ENCODE measurements at places on chromosomes 11 and 22.

GRCh38 chr11:59755701-59756557, 753 bp downstream of the STX3 start:
- DNase-seq, result peak; percentile 23

GRCh38 chr11:65382804-65383368, 440 bp upstream of the SLC25A45 start:
- DNase-seq, result no peak

DNA sequence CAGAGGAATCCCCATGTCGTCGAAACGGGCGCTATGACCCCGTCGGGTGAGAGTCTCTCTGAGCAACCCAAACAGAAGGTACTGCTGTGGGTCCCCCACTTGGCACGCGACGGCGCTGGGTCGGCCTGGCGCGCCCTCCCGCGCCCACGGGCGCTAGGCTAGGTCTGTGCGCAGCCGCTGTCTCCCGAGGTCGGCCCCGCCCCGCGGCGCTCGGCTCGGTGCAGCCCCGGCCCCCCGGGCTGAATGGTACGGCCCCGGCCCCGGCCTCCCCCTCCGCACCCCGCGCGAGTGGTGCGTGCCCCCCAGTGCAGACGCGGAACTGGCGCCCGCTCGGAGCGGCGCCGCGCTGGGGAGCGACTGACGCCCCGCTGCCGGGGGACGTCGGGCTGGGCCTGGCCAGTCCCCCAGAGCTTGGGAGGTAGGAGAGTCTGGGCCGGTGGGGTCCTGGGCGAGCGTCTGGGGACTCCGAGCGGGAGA, at the start of gene MADD:
MADD (plus strand) TSS at position 305 of the 477 bp plus-strand sequence.
- peak; percentile 89 for DNase-seq

- DNase-seq, result no peak
Measured at GRCh38 chr11:8043756-8044155, 37.3 kb upstream of the TUB start.

DNA sequence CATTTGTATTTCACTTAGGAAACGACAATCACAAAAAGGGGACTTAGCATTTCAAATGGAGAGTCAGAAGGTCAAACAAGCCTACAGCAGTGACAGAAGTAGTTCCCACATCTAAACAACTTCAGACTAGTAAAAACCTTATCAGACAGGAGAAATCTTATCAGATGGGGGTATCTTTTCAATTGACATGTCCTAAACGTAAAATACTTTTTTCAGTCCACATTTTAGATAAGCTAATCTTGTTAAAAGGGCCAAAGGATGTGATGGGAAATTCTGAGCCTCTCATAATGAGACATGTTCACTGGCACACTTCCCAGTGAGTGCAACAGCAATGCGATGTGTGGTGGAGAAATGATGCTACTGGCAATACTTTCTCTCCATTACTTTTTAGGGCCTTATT, 2.4 kb downstream of the MAPK1 start:
- DNase-seq, result peak; percentile 51

DNA sequence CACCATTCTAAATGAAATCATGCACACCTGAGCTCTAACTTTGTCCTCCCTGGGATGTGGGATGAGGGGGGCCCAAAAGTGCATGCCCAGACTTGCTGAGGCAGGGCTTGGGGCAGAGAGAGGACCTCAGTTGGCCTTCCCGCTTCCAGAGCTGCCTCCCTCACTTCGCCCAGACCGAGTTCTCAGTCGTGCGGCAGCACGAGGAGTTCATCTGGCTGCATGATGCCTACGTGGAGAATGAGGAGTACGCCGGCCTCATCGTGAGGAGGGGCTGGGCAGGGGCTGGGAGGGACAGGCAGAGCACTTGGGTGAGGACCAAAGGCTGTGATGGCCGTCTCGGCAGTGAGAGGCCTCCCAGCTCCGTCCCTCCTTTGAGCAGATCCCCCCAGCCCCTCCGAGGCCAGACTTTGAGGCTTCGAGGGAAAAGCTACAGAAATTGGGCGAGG, 8.2 kb downstream of the CFL1 start:
- DNase-seq, result no peak

- no peak for DNase-seq
Measured at GRCh38 chr11:12767577-12767976, 93.4 kb downstream of the TEAD1 start.

DNA sequence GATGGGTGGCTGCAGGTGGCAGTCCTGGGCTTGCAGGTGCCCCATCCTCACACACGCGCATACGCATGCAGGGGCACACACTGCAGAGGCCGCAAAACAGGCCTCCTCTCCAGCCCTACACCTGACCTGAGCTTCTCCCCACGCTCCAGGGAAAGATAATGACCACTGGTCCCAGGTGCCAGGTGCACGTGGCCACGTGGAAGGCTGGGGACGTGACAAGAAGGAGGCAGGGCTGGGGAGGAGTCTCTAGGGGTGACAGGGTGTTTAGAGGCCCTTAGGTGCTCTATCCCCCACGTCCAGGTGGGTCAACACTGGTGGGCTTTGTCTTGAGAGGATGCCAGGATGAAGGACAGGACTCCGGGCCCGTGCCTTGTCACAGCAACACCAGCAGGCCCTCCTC, 23.5 kb upstream of the CPT1A start:
- no peak for DNase-seq

DNA sequence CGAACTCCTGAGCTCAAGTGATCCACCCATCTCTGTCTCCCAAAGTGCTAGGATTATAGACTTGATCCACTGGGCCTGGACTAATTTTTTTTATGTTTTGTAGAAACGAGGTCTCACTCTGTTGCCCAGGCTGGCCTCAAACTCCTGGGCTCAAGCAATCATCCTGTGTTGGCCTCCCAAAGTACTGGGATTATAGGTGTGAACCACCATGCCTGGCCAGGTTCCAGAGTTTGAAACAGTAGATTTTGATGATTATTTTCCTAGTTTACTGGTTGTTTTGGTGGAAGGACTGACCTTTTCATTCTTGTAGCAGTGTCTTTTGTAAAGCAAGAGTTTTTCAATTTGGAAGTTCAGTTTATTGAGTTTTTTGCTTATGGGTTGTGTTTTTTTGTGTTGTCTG, 15.0 kb downstream of the CABIN1 start:
- no peak for DNase-seq

DNA sequence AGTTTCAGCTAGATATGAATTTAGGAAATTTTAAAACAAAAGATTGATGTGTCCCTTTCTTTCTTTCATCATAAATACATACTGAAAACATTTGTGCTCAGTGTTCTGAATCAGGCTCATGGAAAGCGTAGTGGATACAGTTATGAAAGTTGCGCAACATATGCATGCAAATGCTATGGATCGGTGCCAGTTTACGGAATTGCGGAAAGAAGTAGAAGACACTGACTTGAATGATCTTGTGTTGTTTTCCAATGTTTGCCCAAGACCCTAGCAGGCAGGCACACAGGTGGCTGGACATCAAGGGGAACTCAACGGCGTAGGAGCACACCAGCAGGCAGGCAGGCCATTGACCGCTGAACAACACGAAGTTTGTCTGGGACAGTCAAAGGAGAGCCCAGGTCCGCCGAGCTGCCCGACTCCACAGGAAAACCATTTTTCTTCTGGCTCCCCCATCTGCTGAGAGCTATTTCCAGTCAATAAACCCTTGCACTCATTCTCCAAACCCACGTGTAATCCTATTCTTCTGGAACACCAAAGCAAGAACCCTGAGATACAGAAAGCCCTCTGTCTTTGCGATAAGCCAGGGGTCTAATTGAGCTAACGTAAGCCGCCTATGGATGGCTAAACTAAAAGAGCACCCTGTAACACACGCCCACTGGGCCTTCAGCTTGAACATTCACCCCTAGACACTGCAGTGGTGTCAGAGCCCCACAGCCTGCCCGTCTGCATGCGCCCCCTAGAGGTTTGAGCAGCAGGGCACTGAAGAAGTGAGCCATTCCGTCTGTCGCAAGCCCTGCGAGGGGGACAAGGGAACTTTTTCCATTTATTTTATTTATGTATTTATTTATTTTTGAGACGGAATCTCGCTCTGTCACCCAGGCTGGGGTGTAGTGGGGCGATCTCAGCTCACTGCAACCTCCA, 7.4 kb upstream of the BIRC3 start:
- no peak for DNase-seq

- no peak for DNase-seq
Measured at GRCh38 chr11:113282898-113283437, 31.4 kb upstream of the TTC12 start.

- DNase-seq, result no peak
Measured at GRCh38 chr11:117094776-117095175, 3.5 kb downstream of the SIK3 start.

DNA sequence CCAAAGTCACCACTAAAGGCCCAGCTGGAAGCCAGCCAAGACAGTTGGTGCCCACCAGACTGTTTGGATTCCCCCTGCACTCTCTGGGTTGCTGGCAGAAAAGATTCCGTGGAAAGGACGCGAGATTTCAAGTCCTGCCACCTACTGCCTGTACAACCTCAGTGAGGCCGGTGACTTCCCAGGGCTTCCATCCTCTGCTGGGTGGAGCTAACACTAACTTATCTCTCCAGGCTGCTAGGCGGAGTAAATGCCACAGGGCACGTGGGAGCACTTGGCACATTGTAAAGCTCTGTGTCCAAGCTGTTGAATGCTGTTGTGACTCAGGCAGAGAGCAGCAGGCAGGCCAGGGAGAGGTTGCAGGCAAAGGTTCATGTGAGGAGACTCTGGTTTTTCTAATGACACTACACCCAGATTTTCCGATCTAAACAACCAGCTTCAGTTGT, 50.9 kb upstream of the CDON start:
- no peak for DNase-seq

GRCh38 chr11:28476049-28476448, 367.9 kb downstream of the METTL15 start:
- DNase-seq, result no peak

- peak; percentile 64 for DNase-seq
Measured at GRCh38 chr22:24155627-24156140, 25.6 kb upstream of the SUSD2 start.

GRCh38 chr11:26578998-26579661, 7.1 kb upstream of the MUC15 start:
- DNase-seq, result no peak

GRCh38 chr22:26651815-26652214, 5.6 kb upstream of the MIAT start:
- DNase-seq, result no peak

- DNase-seq, result peak; percentile 77
Measured at GRCh38 chr11:18775492-18776292, 15.9 kb downstream of the PTPN5 start.

DNA sequence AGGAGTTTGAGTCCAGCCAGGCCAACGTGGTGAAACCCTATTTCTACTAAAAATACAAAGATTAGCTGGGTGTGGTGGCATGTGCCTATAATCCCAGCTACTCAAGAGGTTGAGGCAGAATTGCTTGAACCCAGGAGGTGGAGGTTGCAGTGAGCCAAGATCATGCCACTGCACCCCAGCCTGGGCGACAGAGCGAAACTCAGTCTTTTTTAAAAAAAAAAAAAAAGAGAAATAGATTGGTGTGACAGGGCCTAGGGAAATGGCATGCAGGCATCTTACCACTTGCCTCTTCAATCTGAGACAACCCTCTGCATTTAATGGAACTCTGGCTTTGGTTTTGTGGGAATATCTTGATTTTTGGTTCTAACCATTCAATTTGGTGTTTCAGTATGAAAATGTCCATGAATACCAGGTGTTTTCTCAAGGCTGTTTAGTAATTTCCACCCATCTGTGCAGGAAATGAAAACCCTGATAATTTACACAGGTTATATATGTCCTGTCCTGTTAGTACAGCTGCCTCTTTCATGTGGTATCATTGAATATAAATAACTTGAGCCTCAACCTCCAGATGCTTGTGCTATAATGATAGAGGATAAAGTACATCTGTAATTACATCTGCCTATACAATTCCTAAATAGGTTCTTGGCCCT, 8.4 kb downstream of the XBP1 start:
- DNase-seq, result no peak

- DNase-seq, result no peak
Measured at GRCh38 chr11:119880143-119880542, 151.1 kb upstream of the NECTIN1 start.
